ENCODE measurements at places on chromosomes 16 and 17.

DNA sequence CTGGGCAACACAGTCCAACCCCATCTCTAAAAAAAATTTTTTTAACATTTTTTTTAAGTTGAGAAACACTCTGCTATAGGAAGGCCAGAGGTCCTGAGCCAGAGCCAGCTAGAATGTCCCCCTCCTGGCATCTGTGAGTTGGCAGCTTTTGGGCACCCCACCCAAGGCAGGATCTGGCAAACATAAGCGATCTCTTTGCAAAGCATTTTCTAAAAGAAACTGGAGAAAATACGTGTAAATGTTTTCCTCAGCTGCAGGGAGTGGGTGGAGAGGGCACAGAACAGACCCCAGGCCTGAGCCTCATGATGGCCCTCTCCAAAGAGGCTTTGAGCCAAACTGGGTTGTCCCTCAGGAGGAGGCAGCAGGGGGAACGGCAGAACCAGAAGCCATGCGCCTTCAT, 11.7 kb downstream of the CAVIN1 start:
- no peak for DNase-seq

DNA sequence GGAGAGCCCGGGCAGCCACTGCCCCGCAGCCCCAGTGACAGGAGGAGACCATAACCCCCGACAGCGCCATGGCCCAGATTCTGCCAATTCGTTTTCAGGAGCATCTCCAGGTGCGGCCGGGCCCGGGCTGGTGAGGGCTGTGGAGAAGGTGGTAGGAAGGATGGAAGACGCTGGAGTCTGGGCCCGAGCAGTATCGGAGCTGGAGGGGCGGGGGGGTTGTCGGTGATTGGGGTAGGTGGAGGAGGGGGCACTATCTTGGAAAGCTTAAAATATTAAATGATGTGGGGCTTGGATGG, 317 bp downstream of the CLTC start:
- no peak for DNase-seq

DNA sequence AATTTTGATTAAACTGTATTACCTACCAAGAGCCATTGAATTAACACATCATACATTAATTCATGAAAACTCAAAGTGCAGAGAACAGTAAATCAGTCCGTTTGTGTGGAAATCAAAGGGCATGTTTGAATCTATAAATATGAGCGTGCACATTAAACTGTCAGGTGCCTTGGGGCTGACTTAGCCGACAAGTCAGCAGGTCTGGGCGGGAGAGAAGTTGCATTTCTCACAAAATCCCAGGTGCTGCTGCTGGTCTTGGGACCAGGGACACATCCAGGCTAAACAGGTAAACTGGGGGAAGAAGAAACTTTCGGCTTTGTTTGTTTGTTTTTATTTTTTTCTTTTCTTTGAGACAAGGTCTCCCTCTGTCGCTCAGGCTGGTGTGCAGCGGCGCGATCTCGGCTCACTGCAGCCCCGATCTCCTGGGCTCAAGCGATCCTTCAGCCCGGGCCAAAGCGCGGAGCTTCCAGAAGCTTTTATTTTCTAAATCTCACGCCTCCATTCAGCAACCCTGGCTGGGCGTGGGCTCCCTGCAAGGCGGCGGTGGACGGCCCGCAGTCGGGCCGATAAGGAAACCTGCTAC, 213.9 kb downstream of the MRTFB start:
- no peak for DNase-seq

DNA sequence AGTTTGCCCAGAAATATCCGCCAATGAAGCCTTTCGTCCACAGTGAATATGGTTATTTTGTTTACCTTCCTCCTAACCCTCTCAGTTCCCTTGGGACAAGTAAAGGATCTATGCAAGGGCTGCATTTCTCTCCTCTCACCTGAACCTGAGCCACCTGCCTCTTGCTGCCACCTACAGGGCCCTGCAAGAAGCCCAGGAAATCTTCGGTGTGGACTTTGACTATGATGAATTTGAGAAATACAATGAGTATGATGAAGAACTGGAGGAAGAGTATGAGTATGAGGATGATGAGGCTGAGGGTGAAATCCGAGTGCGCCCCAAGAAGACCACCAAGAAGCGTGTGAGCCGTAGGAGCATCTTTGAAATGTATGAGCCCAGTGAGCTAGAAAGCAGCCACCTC, 14.0 kb downstream of the SUPT6H start:
- DNase-seq: no peak

GRCh38 chr16:78684030-78684611, 584.7 kb downstream of the WWOX start:
- no peak for DNase-seq

GRCh38 chr16:85867189-85867588, 31.8 kb upstream of the IRF8 start:
- DNase-seq: no peak

- no peak for DNase-seq
These were observed 37.8 kb upstream of the N4BP1 start for GRCh38 chr16:48647794-48648193.

DNA sequence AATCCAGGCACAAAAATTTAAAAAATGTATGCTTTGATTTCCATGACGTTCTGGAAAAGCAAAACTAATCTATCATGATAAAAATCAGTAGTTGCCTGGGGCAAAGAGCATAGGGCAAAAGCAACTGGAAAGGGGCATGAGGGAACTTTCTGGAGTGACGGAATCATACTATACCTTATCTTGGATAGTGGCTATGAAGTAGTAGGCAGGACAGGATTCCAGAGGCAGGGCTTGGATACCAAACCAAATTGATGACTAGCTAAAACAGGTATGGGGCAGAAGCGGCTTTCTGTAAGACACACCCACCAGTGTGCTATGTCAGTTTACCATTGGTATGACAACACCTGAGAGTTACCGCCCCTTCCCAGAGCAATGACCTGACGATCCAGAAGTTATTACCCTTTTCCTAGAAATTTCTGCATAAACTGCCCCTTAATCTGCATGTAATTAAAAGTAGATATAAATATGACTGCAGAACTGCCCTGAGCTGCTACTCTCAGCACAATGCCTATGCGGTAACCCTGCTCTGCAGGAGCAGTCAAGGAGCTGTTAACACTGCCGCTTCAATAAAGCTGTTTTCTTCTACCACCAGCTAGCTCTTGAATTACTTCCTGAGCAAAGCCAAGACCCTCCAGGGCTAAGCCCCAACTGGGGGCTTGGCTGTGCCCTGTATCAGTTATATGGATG, 56.7 kb downstream of the CFDP1 start:
- no peak for DNase-seq

DNA sequence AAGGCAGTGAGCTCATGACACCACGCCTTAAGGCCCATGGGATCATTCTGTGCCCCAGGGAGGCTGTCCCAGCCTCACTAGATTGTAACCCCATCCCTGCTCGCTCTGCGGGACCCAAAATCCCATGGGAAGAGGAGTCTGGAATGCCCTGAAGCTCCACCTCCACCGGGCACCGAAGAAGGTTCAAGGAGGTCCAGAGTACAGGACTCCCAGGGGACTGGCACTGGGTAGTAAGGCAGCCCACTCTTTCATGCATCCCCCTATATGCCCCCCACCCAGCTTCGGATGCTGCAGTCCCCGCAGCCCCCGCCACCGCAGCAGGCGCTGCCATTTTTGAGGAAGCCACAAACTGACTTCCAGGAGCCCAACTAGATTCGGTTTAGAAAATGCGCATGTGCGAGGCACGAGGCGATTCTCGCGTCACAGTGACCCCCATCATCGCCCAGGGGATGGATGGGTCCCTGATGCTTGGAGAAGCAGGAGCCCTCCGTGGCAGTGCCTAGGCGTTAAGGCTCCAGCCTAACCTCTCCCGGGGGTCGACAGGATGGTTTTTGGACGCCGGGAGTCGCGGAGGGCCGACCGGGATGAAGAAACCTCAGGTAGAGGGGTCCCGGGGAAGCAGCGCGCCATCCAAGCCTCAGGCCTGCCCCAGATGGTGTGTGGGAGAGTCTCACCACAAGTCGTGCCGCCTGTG, 1681.0 kb downstream of the TP53TG3F start:
- no peak for DNase-seq

DNA sequence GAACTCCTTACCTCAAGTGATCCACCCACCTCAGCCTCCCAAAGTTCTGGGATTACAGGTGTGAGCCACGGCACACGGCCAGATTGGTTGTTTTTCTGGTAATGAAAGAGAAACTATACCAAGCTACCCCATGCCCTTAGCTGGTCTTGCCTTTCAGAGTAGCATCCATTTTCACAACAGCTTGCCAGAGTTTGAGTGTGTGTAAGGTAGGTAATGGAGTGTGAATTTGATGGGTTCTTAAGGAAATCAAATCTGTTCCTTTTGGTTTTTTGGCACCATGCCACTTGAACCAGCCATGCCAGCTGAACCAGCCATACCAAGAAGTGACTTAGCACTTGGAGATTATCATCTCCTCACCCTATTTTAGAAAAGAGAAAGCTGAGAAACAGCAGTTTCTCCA, 5.1 kb downstream of the CALCOCO2 start:
- no peak for DNase-seq

DNA sequence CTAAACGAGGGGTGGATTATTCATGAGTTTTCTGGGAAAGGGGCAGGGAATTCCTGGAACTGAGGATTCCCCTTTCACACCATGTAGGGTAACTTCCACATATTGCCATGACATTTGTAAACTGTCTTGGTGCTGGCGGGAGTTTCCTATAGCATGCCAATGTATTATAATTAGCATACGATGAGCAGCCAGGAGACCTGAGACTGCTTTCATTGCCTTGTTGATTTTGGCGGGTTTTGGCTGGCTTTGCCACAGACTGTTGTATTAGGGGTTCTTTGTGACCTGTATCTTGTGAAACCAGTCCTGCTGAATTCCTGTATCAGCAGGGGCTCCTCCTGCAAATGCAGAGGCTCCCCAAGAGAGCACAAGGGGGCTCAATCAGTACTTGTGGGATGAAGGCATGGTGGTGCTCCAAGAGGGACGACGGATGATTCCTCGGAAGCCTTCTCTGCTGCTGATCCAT, 104.4 kb upstream of the CACNG5 start:
- no peak for DNase-seq

- DNase-seq: no peak
These were observed 8.6 kb downstream of the GNA13 start for GRCh38 chr17:65047941-65048340.

- no peak for DNase-seq
These were observed 126.6 kb downstream of the RPTOR start for GRCh38 chr17:80671039-80671824.

All from stimulated activated CD8-positive, alpha-beta memory T cell treated with anti-CD3 and anti-CD28 coated beads, Interleukin-15, amount 100 ng/mL, for 1 hour (primary cell).